Smooth muscle cell of bladder (primary cell): ENCODE measurements at places on chromosomes 1 and 21. TPM values are rescaled to one million over a fixed set of nuclear protein-coding genes. Genes with fewer than 3 reads are reported as not detected.

SPATA1 gene
- total RNA-seq: 0.46 and 0.71 TPM in 2 replicates

THEMIS2 gene
- total RNA-seq: 5.2 and 7.5 TPM in 2 replicates

NFASC gene
- total RNA-seq: 25.7 and 32.7 TPM in 2 replicates

ANKRD13C gene
- total RNA-seq: 25.3 and 29.6 TPM in 2 replicates

SYNJ1 gene
- total RNA-seq: 2.8 and 4.1 TPM in 2 replicates

HPCA gene
- total RNA-seq: under 0.01 and 0.18 TPM in 2 replicates

TRAPPC10 gene
- 15.1 and 17.3 TPM in 2 replicates for total RNA-seq

VWA5B1 gene
- not detected in 2 replicates for total RNA-seq

HES3 gene
- total RNA-seq: not detected in 2 replicates

CFAP45 gene
- 0.46 and 0.85 TPM in 2 replicates for total RNA-seq

TMOD4 gene
- total RNA-seq: not detected in 2 replicates

FUCA1 gene
- total RNA-seq: 5.6 and 9.0 TPM in 2 replicates

IPP gene
- total RNA-seq: 11.8 and 12.2 TPM in 2 replicates

XCL1 gene
- total RNA-seq: not detected in 2 replicates

NIBAN1 gene
- total RNA-seq: 52.6 and 68.2 TPM in 2 replicates

NBPF20 gene
- total RNA-seq: 1.6 and 2.0 TPM in 2 replicates
